ENCODE measurements at places on chromosomes 12 and 14.

- no peak for ATAC-seq
Observed at GRCh38 chr12:41739066-41739465, 405.6 kb downstream of the GXYLT1 start.

DNA sequence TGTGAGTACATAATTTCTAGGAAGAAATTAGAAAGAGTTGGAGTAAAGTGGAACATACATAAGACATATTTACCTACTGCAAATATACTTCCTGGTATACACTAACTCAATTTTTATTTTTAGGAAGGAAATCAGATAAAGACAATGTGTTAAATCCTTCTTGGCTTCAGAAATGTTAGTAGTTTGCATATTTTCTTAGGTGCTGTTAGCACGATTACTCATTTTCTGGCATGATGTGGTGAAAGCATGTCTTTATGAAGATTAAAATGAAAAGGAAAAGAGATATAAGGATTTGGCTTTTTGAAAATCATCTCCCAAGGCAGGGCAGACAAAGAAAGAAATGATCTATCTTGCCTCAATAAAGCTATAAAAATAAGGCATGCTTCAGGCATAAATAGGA lies 287.6 kb upstream of the E2F7 start:
- no peak for ATAC-seq

DNA sequence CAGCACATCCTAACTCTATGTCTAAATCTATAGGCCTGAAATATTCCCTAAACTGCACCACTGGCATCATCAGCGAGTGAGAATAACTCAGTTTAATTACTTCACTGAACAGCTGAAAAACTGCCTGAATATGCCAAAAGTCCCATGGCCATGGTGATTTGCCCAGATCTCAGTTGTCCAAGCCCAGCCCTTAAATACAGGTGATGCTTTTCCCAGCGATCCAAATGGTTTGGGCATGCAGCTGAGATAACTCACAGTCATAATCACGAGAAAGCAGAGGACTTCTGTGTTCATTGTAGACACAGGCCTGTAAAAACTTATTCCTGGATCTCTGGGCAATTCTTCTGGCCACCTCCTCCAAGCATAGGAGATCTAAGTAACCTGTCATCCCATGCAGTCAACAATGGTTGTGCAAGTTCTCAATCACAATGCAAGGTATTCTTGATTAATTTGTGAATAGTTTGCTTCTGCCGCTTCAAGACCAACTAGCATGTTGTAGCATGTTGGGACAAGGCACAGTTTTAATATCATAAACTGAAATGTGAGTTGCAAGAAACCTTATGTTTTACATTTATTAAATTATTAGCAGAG lies 40.5 kb downstream of the DUSP6 start:
- no peak for ATAC-seq

GRCh38 chr14:101917413-101918017 lies 46.9 kb upstream of the DYNC1H1 start:
- no peak for ATAC-seq

GRCh38 chr14:93967637-93968250 lies 8.6 kb downstream of the ASB2 start:
- ATAC-seq: no peak
